ENCODE measurements at places on chromosomes 16 and 17. TPM values are rescaled to one million over a fixed set of nuclear protein-coding genes. Genes with fewer than 3 reads are reported as not detected.

The DNAAF8 gene
- not detected for total RNA-seq

The KRT28 gene
- total RNA-seq, result not detected

The TMEM238L gene
- total RNA-seq, result not detected

The HOXB8 gene
- not detected for total RNA-seq

The ESRP2 gene
- total RNA-seq, result not detected
